Dorsolateral prefrontal cortex (tissue), 122 donors: ENCODE measurements at places on chromosomes 7 and 10. TPM values are rescaled to one million over a fixed set of nuclear protein-coding genes. Genes with fewer than 3 reads are reported as not detected.

The TUBAL3 gene
- total RNA-seq: not detected

The TFEC gene
- 1.8 TPM for total RNA-seq

The CFAP58 gene
- 0.70 TPM for total RNA-seq

The LIPJ gene
- total RNA-seq: 0.68 TPM

The CUL1 gene
- 67.9 TPM for total RNA-seq

The ADK gene
- total RNA-seq: 31.6 TPM

The MEIG1 gene
- total RNA-seq: not detected

The FXYD4 gene
- total RNA-seq: not detected

The ARHGAP22 gene
- 31.6 TPM for total RNA-seq

The NPC1L1 gene
- total RNA-seq: 0.68 TPM
